ENCODE measurements at places on chromosomes 13 and 19. TPM values are rescaled to one million over a fixed set of nuclear protein-coding genes. Genes with fewer than 3 reads are reported as not detected.
A peak's percentile ranks its signal among the peaks of the same experiment; 100 is the strongest.

DNA sequence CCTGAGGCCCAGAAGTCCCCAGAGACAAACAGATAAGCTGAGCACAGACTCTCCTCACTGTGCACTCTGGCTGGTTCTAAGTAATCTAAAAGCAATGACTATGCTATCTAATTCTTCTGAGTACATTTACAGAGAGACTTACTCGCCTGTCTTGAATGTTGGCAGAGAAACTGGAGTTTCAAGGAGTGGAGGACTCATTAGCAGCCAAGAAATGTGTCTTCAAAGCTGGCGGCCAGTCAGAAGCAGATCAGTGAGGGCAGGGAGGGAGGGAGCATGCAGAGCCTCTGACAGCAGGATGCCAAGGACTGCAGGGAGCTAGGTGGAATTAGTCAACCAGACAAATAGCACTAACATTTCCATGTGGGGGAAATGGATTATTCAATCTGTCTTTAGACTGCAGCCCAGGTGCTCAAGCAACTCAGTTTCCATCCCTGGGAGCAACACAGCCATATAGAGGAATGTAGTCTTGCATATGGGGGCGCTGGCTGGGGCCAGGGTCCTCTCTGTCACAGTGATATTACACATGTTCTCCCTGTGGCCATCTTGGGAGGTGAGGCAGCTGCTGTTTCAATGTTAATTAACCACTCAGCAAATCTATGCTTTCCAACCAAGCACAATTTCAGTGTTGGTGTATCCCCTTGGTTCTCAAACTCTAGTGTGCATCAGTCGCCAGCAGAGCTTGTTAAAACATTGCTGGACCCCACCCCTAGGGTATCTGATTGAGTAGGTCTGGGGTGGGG is 97.9 kb downstream of the CCNA1 start:
- DNase-seq = peak; percentile 53

GRCh38 chr19:10724573-10725071 is 6.7 kb downstream of the DNM2 start:
- no peak for DNase-seq

DNA sequence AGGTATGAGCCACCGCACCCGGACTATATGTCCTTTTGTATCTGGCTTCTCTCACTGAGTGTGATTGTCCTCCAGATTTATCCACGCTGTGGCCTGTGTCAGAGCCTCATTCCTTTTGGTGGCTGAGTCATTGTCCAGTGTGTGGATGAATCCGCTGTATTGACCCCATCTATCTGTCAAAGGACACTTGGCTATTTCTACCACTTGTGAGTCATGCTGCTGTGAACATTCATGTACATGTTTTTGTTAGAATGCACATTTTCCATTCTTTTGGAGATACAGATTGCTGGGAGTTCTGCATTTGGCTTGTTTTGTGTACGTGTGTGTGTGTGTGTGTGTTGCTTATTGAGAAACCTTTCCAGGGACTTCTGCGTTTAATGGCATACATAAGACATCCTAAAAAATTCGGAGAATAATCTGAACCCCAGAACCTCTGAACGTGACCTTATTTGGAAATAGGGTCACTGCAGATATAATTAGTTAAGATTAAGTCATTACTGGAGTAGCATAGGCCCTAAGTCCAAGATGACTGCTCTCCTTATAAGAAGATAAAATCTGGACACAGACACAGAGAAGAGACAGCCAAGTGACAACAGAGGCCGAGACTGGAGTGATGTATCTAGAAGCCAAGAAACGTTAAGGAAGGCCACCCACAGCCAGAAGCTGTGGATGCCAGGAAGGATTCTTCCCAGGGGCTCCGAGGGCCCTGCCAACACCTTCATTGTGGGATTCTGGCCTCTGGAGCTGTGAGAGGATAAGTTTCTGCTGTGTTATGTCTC is 4.9 kb upstream of the GIPC3 start:
- DNase-seq = peak; percentile 31

DNA sequence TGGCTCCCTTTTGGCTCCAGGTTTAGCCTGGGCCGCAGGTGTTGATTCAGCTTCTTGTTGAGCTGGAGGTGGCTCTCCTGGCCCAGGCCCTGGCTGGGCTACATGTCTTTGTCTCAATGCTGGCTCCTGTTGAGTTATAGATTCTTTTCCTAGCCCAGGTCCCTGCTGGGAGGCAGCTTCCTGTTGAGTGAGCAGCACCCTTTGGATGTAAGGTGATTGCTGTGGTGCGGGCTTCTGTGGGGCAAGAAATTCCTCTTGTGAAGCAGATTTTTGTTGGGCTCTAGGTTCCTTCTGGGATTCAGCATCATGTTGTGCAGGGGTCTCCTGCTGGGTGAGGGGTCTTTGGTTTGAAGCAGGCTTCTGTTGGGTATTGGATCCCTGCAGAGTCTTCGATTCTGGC is 545 bp downstream of the LIPE start:
- DNase-seq = no peak

- no peak for DNase-seq
Measured at GRCh38 chr13:28679628-28680027, 20.7 kb downstream of the POMP start.

GRCh38 chr13:50236898-50237318 is 221.7 kb downstream of the KCNRG start:
- peak; percentile 25 for DNase-seq

FSTL3 gene
- polyA plus RNA-seq = 11.8 TPM

EPS8L1 gene
- 8.9 TPM for polyA plus RNA-seq
